ENCODE measurements at places on chromosomes 5 and 9.

GRCh38 chr5:53785924-53786323, 225.5 kb downstream of the NDUFS4 start:
- DNase-seq: no peak

DNA sequence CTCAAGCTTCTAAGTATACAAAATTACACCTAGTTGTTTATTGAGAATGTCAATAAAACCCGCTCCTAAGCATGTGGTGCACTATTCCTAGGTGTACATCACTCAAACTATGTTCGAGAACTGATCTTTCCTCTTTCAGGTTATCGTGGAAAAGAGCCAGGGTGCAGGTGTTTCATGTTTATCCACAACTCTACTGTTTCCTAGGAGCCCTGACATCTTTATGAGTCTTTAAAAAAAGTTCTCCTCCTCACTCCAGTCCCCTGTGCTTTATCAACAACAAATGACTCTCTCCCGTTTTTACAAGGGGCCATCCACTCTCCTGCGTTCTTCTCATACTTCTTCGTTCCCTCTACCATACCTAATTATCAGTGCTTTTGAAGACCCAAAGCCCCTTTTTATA, 78.8 kb upstream of the NFIL3 start:
- DNase-seq: no peak

- no peak for DNase-seq
Observed at GRCh38 chr9:109017493-109017892, 4.2 kb upstream of the CTNNAL1 start.

DNA sequence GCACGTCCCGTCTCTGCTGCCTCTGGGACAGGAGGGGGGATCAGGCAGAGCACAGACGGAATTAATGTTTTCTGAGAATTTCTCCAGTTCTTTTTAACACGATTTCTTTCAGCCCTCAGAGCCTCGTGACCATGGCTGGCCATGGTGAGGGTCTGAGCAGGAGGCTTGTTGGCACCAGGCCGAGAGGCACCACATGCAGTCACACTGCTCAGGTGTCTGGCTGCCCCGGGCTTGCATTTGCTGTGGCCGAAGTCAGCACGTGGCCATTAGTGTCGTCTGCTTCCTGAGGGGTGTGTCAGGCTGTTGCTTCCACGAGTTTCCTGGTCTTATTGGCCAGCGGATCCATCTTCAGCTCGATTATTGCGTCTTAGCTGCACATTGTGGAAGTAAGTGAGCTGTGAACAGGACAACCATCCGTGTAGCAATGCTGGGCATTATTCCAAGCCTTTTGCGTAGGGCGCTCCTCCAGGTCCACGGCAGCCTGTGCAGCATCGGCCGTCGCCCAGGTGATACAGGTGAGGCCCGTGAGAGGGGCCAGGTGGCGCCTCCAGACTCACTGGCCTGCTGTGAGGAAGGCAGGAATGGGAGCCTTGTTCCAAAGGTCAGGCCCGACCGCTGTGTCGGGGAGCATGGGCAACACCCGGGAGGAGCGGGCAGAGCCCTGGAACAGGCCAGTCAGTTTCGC, 114.2 kb upstream of the CACNA1B start:
- DNase-seq: no peak

- DNase-seq: no peak
Observed at GRCh38 chr9:106962122-106962521, 99.2 kb downstream of the ZNF462 start.

GRCh38 chr9:123438321-123438720, 82.3 kb downstream of the CRB2 start:
- DNase-seq: no peak

GRCh38 chr5:173392-174290, 17.7 kb upstream of the LRRC14B start:
- DNase-seq: no peak

GRCh38 chr9:72996114-72996513, 43.3 kb upstream of the ALDH1A1 start:
- DNase-seq: no peak

DNA sequence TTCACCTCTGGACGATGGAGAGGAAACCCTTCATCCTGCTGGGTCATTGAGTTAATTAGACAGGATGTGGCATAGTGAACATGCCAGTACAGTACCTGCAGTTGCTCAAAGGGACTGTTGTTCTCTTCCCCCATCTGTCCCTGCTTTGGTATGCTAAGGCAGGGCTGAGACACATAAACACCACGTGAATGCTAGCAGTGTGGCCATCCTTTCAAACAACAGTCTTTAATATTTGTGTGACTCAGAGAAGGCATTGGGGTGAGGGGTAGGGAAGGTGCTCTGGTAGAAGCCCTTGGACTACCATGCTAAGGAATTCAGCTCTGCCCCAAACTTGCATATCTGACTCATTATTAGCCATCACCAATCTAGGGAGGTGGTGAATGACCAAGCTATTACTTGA, 180.2 kb upstream of the ZNF618 start:
- DNase-seq: no peak

DNA sequence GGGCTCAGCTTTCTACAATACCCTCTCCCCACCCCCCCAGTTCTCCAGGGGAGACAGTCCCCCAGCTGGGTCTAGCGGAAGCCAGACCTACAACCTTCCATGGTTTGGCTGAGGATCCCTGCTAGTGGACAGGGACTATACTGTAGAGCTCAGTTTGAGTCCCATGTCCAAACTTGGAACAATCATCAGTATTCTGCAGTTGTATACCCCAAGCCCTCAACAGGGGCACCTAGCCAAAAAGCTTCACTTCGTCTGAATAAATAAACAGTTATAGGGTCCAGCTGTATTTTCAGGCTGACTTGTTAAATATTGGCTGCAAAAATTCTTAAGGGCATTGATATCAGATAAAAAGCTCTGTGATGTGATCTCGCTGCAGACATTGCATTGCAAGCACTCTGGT, 15.4 kb upstream of the C9 start:
- DNase-seq: no peak

DNA sequence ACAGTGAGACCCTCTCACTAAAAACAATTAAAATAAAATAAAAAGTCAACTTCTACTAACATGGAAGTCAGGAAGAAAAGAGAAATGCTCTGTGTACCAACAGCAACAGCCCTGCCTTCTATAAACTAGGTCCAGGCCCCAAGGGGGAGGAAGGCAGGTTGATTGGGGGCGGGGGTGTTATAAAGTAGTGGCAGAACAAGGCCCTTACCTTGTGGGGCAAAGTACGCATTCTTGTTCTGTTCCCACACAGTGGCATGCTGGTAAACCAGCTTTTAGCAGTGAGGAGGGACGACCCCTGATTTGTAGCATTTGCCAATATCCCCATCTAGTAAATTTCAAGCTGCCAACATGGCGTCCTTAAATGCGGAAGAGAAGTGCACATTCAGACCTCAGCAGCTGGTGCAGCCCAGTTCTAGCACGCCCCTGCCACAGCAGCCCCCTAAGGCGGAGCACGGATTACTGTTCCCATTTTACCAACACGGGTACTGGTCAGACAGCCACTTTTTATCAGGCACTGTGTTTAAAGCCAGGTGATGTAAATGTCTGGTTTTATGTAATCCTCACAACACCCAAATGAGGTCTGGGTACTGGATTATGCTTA, 69.5 kb downstream of the GTF3C4 start:
- no peak for DNase-seq

GRCh38 chr9:128007566-128008138, 26.9 kb upstream of the EEIG1 start:
- DNase-seq: peak; percentile 67

DNA sequence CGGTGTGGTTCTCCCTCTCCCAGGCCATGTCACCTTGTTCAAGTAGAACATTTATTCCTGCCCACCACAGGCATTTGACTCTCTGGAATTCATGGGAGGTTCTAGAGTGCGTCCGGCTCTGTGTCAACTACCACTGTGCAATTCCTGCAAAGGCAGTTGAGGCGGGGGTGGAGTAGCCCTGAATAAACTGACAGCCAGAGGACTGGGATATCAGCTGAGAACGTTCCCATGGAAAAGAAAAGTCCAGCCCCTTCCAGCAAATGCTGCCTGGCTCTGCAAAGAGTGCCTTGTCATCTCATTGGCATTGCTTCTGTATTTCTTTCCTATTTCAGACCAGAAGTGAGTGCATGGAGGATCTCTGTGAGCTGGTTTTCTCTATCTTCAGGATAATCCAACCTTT, 18.9 kb upstream of the MEGF9 start:
- DNase-seq: no peak

Data from stimulated activated CD4-positive, alpha-beta T cell treated with anti-CD3 and anti-CD28 coated beads, Interleukin-1b, Interleukin-23, amount 100 ng/mL, for 24 hours (primary cell).